T-helper 22 cell (primary cell): ENCODE measurements at places on chromosomes 6 and 20.

- DNase-seq = no peak
Observed at GRCh38 chr6:47111685-47112084, 69.6 kb upstream of the ADGRF1 start.

DNA sequence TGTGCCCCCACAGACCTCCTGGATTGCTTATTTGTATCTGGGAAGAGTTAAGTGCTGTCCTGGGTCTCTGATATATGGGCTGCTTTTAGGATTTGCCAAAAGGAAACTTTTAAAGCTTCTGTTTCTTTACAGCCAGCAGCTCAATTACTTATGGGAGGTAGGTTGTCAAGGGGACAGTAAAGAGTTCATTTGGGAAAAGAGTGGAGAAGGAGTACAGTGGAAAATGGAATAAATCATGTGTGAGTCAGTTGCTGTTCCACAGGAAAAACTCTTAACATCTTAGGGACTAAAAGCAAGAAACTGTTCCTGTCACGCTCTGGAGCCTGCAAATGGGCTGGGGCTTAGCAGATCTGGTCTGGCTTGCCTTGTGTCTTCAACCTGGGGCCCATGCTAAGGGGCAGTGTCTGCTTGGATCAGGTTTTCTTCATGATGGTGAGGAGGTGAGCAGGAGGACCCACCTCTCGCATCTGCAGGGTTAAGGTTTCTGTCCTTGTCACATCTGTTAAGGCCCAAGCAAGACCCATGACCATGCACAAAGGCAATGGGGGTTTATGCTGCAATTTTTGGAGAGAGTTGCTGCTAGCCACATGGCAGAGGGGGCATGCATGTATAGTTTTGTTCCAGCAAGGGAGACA is 8.7 kb upstream of the CST1 start:
- DNase-seq = no peak

GRCh38 chr20:35837577-35838195 is 65.9 kb downstream of the PHF20 start:
- DNase-seq = no peak

DNA sequence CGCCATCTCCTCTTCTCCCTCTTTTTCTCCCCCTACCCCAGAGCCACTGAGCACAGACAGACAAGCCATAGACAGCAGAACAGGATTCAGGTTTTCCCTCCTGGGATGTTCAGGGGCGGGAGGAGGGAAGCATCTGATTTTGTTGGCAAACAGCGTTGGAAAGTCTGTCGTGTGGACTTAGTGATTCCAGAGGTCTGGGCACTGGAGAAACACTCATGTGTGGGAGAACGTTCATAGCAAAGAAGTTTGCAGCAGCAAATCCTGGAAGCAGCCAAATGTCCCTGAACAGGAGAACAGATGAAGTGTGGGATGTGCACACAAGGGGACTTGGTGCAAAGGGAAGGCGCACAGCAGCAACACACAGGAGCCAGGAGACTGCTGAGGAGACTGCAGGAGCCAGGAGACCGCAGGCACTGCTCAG is 264.1 kb upstream of the CDYL start:
- DNase-seq = no peak
